Purkinje cell (primary cell): ENCODE measurements at places on chromosomes 11 and 22. TPM values are rescaled to one million over a fixed set of nuclear protein-coding genes. Genes with fewer than 3 reads are reported as not detected.

Gene OR8D1
- not detected in 2 replicates for polyA plus RNA-seq

Gene C11orf86
- polyA plus RNA-seq = not detected in 2 replicates

Gene IGLL1
- polyA plus RNA-seq = not detected in 2 replicates

Gene SERPING1
- polyA plus RNA-seq = 9.1 and 24.1 TPM in 2 replicates

Gene C22orf31
- polyA plus RNA-seq = 0.34 TPM in 1 of 2 replicates, not detected in the other

Gene MPEG1
- polyA plus RNA-seq = not detected in 2 replicates

Gene PEX16
- polyA plus RNA-seq = 0.70 and 2.4 TPM in 2 replicates

Gene FGF19
- polyA plus RNA-seq = not detected in 2 replicates

Gene AMOTL1
- 0.14 and 0.79 TPM in 2 replicates for polyA plus RNA-seq

Gene TTC12
- polyA plus RNA-seq = 1.3 and 1.4 TPM in 2 replicates

Gene CDC42EP1
- 0.28 TPM in 1 of 2 replicates, not detected in the other for polyA plus RNA-seq
